ENCODE measurements at places on chromosomes 5 and 9.
A peak's percentile ranks its signal among the peaks of the same experiment; 100 is the strongest.

DNA sequence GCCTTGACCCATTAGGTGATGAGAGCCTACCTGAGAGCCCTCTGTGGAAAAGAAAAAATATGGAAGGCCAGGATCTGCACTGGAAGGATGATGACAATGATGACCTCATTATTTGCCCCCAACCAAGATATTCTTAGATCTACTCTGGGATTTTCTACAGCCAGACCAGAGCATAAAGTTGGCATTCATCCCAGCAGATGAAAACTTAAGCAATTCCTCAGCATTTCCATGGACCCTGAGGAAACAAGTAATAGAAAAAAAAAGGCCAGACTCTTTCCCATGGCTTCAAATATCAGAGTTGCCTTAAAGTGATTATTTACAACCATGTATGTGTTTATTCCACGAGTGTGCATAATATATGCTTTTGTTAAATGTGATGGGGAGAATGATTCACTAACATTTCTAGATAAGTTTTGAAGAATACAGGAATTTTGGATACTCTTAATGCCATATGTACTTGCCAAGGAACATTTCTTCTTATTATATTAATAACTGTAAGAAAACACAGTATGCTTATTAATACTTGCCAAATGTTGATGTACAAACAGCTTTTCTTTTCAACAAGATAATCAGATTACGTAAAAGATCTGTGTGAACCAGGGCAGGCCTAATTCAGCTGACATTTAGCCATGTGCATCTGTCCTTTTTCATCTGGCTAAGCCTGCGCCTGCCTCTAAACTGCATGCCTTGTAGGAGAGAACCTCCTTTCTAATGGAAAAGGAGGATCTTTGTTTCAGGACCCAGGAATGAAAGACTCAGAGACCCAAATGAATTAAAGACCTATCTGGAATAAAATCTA is 94.8 kb downstream of the ARRDC3 start:
- peak; percentile 25 for DNase-seq

GRCh38 chr5:144315026-144315425 is 144.4 kb downstream of the KCTD16 start:
- no peak for DNase-seq

DNA sequence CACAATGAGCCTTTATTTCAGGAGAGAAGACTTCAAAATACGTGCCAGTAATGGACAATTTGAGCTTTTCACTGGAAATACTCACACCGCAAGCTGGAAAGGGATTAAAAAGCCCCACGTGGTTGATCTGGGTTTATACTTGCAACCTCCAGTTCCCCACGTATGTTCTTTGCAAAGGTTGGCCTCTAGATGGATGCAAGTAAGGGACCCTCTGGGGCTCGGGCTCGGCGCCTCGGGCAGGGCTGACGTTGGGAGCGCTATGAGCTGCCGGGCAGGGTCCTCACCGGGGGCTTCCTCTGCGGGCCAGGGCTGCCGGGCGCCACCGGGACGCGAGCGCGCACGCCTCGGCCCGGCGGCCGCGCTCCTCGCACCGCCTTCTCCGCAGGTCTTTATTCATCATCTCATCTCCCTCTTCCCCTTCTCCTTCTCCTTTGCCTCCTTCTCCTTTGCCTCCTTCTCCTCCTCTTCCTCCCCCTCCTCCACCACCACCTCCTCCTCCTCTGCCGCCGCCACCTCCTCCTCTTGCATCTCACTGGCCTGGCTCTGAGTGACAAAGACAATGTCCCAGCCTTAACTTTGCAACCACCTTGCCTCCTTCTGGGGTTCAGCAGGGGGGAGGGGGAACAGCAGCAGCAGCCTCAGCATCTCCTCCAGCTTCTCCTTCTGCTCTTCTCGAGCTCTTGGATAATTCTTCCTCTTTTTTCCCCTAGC is 701 bp upstream of the ZNF462 start:
- DNase-seq = peak; percentile 34

GRCh38 chr9:114006155-114006550 is 71.9 kb downstream of the AMBP start:
- DNase-seq = no peak

DNA sequence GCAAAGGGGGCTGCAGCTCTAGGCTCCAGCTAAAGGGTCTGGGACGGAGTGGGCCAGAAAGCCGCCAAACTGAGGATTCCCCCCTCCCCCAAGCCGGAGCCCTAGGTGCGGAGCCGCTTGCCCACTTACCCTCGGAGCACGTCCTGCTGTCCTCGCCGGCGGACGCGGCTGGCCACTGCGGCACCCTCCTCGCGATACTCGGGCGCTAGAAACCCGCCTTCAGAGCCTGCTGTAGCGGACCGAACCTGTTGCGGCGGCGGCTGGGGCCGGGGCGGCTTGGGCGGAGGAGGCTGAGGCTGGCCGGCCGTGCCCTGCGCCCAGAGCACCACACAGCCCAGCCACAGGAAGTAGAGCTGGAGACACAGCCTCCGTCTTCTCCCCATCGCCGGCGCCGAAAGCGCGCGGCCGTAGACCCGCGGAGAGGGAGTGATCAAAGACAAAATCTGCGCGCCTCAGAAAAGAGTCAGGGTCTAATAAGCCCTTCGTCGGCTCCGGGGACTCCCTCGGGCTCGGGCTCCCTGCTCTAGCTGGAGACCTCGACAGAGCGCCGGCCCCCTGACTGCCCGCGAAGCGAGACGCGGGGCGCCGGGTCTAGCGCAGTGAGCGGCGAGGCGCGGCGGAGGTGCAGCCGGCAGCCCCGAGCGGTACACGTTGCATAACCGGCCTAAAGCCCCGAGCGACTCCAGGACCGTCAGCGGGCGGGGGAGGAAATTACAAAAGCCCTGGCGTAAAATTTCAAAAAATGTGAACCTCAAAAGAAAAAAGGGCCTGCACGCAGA is 635 bp downstream of the FBN2 start:
- DNase-seq = peak; percentile 9

GRCh38 chr9:135565636-135566035 is 4.1 kb downstream of the PAEP start:
- no peak for DNase-seq

- no peak for DNase-seq
Observed at GRCh38 chr5:177306674-177307543, 3.3 kb downstream of the PRELID1 start.

GRCh38 chr5:73506459-73506955 is 8.3 kb downstream of the BTF3 start:
- DNase-seq = no peak

- DNase-seq = no peak
Observed at GRCh38 chr5:6243706-6244338, 134.5 kb downstream of the MED10 start.

GRCh38 chr5:146653560-146653959 is 137.6 kb upstream of the GPR151 start:
- no peak for DNase-seq

DNA sequence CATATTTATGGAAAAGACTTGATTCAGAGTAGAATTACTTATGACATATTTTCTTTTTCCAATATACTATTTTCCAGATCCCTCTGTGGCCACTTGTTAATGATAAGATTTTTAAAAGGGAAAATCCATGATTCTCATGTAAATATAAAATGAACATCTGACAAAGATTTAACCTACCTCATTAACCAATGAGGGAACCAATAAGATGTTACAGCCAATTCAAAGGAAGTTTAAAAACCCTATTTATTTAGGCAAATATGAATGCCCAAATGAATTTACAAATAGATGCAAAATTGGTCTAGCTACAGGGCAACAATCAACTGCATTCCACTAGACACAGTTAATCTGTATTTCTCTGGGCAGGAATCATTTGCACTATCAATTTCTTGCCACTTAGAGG is 226.8 kb downstream of the ADAMTSL1 start:
- DNase-seq = no peak

GRCh38 chr5:167967494-167968177 is 323.8 kb upstream of the WWC1 start:
- DNase-seq = no peak

GRCh38 chr9:14661421-14662059 is 31.7 kb downstream of the ZDHHC21 start:
- peak; percentile 14 for DNase-seq

GRCh38 chr5:131997026-131997726 is 14.3 kb downstream of the ACSL6 start:
- DNase-seq = no peak

DNA sequence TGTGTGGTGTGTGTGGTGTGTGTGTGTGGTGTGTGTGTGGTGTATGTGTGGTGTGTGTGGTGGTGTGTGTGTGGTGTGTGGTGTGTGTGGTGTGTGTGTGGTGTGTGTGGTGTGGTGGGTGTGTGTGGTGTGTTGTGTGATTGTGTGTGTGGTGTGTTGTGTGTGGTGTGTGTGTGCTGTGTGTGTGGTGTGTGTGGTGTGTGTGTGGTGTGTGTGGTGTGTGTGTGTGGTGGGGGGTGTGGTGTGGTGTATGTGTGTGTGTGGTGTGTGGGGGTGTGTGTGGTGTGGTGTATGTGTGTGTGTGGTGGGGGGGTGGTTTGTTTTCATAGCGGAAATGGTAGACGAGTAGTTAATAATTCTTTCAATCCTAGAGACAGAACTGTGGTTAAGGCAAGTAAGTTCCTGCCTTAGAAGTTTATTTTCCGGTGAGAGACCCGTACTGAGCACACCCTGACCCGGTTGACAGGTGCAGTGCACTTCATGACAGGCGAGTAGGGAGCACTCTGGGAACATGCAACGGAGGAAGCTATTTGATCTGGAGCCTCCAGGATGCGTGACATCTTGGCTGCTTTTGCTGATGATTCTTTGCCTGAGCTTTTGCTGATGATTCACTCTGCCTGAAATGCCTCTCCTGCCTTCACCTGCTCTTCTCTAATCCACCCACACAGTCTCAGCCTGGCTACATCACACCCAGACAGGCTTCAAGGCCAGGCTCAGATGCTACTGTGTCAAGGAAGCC is 21.7 kb upstream of the FAT2 start:
- no peak for DNase-seq

GRCh38 chr5:110268283-110268682 is 458.2 kb downstream of the TMEM232 start:
- DNase-seq = no peak

- no peak for DNase-seq
Observed at GRCh38 chr5:111930449-111930848, 173.5 kb upstream of the NREP start.

DNA sequence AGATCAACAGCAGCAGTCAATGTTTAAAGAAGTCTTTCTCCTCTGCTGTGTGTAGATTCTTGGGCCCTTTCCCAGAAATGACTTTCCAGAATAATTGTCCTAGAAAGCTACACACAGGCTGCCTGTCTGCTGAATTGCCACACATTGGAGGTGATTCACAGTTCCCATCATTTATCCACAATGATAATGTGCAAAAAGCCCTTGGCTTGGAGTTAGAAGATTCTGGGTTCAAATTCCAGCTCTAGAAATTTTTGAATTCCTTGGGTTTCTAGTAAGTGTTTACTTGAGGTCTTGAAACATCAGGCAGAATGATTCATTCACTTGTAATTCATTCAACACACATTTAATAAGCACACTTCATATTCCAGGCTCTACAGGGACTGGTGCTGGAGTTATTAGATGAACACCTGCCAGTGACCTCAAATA is 28.6 kb upstream of the EPB41L4B start:
- DNase-seq = peak; percentile 84

GRCh38 chr5:144582066-144582465 is 411.4 kb downstream of the KCTD16 start:
- no peak for DNase-seq

DNA sequence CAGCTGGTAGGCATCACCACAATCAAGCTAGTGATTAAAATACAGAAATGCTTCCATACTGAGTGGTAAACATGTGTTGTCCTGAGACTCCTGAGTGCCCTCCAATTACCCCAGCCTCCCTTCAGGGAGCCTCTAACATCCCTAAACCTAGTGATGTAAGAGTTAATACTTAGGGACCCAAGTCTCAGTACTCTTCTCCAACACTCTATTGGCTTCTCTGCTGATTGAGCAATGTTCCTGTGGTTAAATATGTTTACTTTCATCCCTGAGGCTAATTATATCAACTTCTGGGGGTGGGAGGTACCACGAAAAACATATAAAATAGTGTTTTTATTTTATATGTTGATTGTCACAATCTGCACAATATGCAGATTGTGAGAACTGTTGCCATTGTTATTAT is 5.0 kb downstream of the GRXCR2 start:
- no peak for DNase-seq

DNA sequence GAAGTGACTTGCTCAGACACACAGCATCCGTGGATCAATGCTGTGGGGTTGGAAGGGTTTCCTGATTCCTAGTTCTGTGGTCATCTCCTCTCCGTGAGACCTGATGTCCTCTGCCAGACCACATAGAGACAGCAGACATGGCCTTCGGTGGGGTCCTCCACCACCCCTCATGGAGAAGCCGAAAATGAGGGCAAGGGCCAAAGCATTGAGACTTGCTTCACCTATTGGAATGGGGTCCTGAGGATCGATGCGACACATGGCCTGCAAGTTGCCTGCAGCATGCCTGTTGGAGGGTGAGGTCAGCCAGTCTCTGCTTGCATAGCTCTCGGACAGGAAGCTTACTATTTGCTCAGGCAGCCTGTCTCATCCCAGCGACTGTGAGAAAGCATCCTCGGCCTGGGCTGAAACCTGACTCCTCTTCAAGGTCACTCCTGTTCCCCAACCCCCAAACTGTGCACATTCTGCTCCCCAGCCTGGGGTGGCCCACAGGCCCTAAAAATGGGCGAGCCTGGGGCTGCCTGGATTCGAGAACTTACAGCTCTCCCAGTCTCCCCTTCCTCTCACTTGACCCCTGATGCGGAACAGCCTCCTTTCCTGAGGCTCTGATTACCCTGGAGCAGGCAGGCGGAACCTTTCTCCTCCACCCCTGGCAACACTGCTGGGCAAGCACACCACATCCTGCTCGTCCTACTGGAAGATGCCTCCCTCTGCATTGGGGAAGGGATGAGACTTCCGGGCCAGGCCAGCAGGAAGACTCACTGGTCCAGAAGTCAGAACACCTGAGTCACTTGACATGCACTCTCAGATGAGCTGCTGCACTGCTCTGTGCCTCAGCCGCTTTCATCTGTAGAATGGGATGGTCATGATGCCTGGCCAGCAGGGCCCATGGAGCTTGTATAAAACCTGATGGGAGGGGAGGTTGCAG is 186.9 kb downstream of the RGS3 start:
- DNase-seq = peak; percentile 51

DNA sequence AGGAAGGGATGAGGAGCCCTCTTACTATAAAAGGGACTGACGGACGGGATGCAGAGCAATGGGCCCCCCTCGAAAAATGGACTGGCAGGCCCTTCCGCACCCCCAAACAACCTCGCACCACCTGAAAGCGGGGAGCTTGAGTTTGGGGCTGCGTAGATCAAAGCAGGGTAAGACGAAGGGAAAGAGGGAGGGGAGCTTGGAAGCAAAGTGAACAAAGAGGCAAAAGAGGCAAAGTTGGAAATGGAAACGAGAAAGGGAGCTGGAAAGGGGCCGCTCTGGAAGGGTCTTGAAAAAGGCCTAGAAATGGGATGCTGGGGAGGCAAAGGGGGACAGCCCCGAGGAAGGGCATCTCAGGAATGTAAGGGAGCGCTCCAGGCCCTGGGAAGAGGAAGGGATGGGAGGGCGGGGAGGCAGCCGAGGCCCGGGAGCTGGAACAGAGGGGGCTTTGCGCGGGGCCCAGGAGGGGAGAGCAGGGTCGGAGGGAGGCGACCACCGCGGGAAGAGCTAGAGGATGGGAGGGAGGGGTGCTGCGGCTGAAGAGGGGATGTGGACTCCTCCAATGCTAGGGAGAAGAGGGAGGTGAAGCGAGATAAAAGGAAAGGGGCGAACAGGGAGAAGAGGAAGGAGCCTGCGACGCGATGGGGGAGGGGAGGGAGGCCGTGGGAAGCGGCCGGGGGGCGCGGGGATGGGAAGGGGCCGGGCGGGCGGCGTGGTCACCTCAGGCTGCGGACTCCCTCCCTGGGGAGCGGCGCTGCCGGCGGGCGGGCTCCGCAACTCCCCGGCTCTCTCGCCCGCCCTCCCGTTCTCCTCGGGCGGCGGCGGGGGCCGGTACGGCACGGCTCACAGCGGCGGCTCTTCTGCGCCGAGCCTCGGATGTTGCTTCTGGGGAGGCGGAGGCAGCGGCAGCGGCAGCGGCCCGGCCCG is 577 bp downstream of the RNF145 start:
- DNase-seq = peak; percentile 40

All from AG08395 (cell line).